ENCODE measurements at places on chromosomes 11 and 22. TPM values are rescaled to one million over a fixed set of nuclear protein-coding genes. Genes with fewer than 3 reads are reported as not detected.

Gene GDPD4
- not detected for total RNA-seq

DNA sequence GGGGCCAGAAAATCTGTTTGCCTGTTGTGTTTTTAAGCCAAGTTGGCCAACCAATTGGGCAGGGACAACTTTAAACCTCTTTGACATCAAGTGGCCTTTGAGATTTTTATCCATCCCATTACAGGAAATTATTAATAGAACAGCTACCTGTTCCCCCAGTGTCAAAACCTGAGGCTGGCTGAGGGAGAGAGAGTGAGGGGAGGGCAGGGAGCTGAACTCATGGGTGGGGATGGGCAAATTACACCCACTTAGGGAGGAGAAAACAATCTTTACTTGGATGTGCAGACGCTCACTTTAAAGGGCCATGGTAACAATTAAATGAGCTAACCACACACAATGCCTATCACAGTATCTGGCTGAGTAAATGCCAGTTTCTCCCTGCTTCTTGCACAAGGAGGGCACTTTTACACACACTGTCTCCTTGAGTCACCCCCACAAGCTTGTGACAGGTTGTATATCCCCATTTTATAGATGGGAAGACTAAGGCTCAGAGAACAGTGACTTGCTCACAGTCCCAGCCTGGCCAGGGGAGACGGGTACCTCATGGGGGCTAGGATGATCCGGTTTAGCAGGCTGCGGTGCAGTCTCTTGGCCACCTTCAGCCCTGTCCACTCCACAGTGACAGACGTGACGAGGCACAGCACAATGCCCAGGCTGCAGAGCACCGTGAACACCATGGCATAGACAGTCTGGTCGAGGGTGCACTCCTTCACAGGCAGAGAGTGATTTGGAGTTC lies 17.8 kb upstream of the KCNJ11 start:
- no peaks in the 10 kb centered on the region for H3K27me3 ChIP-seq
- peaks cover 8% of the 10 kb centered on the region for H3K4me1 ChIP-seq
- H3K27ac ChIP-seq: no peak overlapping the region
- DNase-seq: no peak

DNA sequence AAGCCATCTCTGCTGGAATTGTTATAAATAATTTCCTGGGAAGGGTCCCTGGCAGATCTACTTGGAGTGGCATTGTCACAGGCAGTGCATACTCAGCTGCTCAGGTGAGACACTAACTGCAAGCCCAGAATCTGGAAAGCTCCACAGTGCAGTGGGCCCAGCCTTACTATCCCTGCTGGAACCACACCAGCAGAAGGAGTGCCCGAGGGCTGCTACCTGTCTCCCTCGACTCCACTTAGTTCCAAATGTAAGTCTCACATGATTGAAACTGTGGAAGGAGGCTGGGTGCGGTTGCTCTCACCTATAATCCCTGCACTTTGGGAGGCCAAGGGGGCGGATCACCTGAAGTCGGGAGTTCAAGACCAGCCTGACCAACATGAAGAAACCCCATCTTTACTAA lies 14.3 kb upstream of the SYVN1 start:
- no peaks in the 10 kb centered on the region for H3K36me3 ChIP-seq
- no peak overlapping the region for H3K27ac ChIP-seq
- no peak overlapping the region for H3K4me3 ChIP-seq
- DNase-seq: no peak
- H3K4me1 ChIP-seq: peaks cover 19% of the 10 kb centered on the region

Gene RFPL3
- not detected for total RNA-seq

Data from activated CD4-positive, alpha-beta memory T cell treated with anti-CD3 and anti-CD28 coated beads, Interleukin-2, amount 10 ng/mL, durations not matched to agents 7 days and 5 days (primary cell).